HAP-1 (cell line): ENCODE measurements at places on chromosomes 2 and 18.
A peak's percentile ranks its signal among the peaks of the same experiment; 100 is the strongest.

DNA sequence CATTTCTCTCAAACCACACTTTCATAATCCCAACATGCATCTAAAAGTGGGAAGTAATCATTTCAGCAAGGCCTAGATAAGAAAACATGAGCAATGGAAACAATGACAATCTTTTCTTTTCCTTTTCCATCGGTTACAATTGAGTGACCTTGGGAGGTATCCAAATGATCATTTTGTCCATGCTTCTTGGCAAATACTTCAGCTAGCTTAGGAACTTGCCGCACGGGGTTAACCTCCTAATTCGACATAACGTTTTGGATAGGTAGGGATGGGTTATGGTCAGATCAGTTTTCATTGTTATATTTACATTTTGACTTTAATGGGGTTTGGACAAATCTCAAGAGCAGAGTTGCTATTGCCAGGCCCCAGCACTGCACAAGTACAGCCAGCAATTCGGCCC is 4.6 kb upstream of the PTPRM start:
- no peak for DNase-seq

DNA sequence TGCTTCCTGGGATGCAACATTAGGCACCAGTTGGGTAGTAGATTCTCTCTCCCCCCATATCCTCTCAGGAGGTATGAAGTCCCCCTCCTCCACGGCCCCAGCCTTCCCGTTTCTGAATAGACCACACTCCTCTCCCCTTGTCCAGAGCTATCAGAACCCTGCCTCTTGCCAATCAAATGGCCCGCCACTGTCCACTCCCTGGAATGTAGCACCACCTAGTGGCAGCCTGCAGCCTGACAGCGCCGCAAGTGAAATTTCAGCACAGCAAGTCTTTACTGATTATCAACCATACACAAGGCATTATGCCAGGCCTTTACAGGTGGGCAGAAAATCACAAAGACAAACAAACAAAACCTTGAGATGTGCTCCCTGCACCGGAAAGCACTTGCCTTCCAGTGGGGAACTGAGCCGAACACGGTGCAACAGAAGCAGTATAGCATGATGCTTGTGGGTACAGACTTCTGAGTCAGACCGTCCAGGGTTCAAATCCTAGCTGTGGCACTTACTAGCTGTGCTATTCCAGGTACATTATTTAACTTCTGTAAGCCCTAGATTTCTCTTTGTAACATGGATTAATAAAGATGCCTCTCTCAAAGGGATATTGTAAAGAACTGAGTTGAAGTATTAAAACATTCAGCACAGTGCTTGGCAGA is 174.0 kb downstream of the SMAD2 start:
- peak; percentile 82 for DNase-seq

DNA sequence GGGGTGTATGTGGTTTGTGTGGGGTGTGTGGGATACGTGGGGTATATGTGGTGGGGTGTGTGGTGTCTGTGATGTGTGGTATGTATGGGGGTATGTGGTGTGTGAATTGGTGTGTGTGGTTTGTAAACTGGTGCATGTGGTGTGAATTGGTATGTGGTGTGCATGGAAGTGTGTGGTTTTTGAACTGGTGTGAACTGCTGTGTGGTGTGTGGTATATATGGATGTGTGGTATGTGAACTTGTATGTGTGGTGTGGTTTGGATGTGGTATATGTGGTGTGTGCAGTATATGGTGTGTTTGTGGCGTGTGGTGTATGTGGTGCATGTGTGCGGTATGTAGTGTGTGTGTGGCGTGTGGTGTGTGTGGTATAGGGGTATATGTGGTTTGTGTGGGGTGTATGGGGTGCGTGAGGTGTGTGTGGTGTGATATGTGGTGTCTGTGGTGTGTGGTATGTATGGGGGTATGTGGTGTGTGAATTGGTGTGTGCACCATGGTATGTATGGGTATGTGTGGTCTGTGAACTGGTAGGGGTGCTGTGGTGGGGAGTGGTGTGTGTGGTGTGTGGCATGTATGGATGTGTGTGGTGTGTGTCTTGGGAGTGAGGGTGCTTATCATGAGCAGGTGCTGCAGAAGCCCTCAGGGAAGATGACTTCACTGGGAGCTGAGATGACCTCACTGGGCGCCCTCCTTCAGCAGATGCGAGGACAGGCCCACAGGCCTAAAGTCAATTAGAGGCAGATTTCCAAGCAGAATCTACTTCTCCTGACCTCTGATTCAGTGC is 209.6 kb upstream of the TNP1 start:
- no peak for DNase-seq

DNA sequence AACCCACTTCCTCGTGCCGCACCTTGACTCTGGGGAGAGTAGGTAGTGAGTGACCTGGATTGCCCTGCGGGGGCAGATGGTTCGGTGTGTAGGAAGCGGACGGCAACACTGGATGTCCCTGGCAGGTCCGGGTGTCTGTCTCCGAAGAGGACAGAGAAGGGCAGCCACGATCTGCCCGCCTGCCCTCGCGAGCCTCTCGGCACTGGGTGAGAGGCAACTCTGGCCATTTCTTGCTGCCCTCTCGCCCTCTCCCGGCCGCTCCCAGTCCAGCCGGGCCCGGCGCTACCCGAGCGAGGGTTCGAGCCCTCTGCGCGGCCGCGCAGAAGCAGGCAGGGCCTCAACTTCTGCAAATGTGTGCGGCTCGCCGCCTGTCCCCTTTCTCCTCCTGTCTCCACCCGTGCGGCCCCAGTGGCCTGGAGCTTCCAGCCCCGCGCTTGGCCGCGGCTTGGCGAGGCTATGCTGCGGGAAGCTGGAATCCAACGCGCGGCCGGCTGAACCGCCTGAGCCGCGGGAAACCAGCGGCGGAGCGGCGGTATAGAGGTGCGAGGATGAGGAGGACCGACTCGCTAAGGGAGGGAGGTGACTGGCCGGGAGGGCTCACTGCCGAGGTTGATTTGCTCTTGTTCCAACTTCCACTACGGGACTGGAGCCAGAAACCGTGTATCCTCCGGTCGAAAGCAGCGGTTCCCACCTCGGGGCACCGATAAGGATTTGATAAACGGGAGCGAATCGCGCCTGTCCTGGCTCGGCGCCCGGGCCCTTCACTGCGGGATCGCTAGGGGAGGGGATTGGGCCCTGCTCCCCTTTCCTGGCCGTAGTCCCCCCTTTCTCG is 1.5 kb downstream of the EPAS1 start:
- no peak for DNase-seq

- DNase-seq = no peak
Measured at GRCh38 chr2:42163444-42164045, 5.6 kb upstream of the EML4 start.

- no peak for DNase-seq
Measured at GRCh38 chr2:190051223-190051622, 11.3 kb downstream of the MSTN start.

DNA sequence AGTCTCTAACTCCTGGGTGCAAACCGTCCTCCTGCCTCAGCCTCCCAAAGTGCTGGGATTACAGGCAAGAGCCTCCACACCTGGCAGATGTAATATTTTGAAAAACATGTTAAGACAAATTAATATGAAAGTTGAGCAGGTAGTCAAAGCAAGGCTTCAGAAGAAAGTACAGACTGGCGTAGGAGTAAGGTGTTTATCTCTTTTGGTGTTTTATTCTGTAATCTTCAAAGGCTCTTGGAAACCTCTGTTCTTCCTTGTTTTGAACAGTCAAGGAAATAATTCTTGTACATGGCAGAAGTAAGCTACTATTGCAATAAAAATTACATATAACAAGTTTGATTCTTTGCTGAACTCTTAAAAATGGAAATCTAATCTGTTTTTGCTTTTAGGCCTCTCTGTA is 5.3 kb downstream of the RNF138 start:
- no peak for DNase-seq

DNA sequence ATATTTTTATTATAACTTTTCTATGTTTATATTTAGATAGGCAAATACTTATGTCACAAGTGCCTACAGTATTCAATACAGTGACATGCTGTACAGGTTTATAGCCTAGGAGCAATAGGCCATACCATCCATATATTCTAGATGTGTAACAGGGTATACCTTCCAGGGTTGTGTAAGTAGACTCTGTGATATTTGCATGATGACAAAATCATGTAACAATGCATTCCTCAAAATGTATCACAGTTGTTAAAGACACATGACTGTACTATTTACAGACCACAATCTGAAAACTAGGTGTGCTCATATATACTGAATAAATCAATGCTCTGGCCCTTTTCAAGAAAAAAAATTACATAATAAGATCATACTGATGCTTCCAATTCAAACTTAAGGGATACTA is 433.2 kb upstream of the RGPD4 start:
- DNase-seq = no peak

DNA sequence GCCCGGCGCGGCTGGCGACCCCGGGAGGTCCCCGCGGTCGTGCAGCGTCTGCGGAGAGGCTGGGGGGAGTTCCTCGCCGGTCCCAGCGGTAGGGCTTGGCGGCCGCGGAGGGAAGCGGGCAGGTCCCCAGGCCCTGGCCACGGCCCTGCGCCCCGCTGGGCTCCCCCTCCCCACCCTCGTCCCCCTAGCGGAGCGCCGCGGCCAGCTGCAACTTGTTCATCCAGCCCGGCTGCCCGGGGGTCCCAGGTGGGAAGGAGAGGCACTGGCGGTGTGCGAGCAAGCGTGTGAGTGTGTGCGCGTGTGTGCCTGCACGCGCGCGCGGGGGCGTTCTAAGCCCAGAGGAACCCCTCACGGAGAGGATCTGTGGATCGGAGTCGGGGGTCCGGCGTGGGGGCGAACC is 1.3 kb downstream of the PTPRM start:
- no peak for DNase-seq

GRCh38 chr18:79682894-79683625 is 3.5 kb downstream of the CTDP1 start:
- no peak for DNase-seq

DNA sequence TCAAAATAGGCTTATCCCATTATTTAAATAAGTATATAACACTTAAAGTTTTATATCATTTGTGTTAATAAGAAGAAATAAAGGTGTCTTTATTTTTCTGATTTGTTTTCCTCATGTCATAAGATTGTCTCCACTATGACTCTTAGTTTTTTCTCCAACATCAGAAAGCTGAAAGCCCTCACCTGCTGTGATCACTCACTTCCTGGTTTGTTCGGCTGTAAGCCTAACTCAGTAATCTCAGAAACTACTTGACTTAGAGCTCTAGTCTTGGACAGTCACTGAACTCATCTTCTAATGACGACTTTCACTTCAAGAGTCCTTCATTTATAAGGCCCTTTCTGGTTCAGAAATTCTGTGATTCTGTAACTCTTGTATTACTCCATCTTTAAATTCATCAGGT is 311.0 kb downstream of the ZEB2 start:
- no peak for DNase-seq

- no peak for DNase-seq
Measured at GRCh38 chr2:85748039-85748734, 5.6 kb upstream of the ATOH8 start.

DNA sequence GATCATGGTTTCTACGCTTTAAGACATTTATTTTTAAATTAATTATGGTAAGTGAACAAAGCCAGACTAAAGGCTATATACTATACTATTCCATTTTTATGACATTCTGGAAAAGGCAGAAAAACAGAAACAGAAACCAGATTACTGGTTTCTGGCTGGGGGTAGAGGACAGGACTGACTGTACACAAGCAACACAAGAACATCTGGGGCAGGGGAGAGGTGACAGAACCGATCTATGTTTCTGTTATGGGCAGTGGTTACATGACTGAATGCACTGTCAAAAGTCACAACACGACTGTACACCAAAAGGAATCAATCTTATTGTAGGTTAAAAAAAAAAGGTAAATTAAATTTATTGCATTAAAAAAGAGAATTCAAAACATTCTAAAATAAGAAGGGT is 64.7 kb downstream of the PTPN2 start:
- DNase-seq = no peak

DNA sequence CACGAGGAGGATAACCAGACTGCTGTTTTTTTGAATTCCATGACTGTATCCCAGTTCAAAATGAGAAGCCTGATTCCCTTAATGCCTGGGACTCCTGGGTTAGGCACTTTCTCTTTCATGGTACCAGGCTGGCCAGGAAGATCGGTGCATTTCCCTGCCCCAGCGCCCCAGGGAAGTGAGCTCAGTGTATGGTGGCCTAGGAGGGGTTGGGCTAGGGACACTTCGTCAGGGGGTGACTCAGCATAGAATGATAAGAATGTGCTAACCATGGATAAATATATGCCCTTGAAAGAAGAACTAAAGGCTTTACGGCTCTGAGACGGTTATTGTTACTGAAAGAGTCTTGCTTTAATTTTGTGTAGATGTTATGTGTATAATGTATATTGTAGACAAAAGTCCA is 27.5 kb upstream of the FAM237A start:
- DNase-seq = no peak

GRCh38 chr2:88720399-88720798 is 28.9 kb downstream of the RPIA start:
- DNase-seq = no peak
